Psoas muscle (tissue), 8 donors: ENCODE measurements at places on chromosomes 1 and 21. TPM values are rescaled to one million over a fixed set of nuclear protein-coding genes. Genes with fewer than 3 reads are reported as not detected.

The ILDR2 gene
- 0.14 TPM for total RNA-seq

The CSMD2 gene
- total RNA-seq = 0.22 TPM

The FAM151A gene
- not detected for total RNA-seq

DNA sequence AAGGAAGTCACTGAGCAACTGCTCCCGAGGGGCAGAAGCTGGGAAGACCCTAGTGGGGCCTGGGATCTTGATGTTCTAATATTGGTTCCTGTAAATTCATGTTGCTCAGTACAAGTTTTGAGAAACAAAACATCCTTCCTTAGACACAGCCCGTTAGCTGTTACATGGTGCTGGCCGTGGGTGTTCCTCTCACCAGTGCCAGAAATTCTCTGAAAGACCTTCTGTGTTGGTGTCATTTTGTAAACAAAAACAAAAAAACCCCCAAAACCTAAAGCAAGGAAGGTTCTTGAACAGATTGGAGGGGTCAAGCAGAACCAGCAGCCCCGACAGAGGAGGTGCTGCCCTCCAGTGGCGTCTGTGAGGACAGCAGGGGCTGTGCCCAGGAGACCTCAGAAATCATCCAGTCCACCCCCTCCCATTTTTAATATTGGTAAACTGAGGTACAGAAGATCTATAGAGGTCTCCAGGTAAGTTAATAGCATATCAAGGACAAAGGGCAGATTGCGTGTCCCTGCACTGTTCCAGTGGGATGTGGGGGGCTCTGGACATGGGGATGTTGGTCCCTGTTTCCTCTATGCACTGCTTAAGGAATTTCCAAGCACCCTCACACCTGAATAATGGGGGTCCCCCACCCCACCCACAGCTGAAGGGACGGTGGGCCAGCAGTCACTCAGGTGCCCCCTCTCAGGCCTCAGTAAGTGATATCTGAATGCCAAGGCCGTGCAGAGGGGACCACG lies 38.2 kb downstream of the SLC2A7 start:
- DNase-seq = peak; percentile 51

- DNase-seq = peak; percentile 22
Observed at GRCh38 chr1:26094076-26094669, 17.5 kb upstream of the PDIK1L start.

- DNase-seq = no peak
Observed at GRCh38 chr1:189851806-189852367, 625.8 kb downstream of the BRINP3 start.

GRCh38 chr1:23590058-23590783 lies 30.9 kb upstream of the ID3 start:
- no peak for DNase-seq

DNA sequence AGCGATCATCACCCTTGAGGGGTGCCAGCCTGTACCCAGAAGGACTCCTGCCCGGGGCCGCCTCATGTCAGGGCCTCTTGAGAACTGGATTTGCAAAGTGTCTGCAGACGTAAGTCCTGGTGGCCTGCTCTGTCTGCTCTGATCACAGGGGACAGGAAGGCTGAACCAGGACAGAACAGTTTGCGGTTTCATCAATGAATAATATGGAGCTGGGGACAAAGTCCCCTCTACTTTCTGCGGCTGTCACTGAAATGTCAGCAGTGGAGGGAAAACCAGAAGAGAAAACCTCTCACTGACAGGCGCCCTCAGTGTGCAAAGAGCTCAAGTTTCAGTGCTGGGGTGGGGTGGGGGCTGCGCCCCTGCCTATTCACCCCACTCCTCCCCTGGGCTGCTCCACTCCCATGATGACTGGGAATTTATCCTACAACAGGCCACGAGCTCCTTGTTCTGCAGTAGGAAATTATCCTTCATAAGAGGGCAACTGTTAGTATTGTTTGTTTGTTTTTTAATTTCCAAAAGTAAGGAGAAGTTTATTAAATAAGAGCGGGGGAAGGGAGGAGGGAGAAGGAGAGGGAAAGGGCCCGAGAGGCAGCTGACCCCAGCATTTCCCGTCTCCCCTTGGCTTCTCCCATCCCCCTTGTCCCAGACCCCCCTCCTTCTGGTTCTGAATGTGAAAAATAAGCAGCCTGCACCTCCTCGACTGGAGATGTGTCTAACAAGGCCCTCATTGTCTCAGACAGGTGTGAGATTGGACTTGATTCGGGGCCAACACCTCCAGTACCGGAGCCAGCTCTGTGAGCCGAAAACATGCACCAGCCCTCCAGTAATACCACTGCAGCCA lies 149.2 kb downstream of the CLIC6 start:
- no peak for DNase-seq

GRCh38 chr1:114756949-114757454 lies 782 bp downstream of the CSDE1 start:
- DNase-seq = peak; percentile 77

GRCh38 chr1:164051782-164052181 lies 507.2 kb upstream of the PBX1 start:
- no peak for DNase-seq

DNA sequence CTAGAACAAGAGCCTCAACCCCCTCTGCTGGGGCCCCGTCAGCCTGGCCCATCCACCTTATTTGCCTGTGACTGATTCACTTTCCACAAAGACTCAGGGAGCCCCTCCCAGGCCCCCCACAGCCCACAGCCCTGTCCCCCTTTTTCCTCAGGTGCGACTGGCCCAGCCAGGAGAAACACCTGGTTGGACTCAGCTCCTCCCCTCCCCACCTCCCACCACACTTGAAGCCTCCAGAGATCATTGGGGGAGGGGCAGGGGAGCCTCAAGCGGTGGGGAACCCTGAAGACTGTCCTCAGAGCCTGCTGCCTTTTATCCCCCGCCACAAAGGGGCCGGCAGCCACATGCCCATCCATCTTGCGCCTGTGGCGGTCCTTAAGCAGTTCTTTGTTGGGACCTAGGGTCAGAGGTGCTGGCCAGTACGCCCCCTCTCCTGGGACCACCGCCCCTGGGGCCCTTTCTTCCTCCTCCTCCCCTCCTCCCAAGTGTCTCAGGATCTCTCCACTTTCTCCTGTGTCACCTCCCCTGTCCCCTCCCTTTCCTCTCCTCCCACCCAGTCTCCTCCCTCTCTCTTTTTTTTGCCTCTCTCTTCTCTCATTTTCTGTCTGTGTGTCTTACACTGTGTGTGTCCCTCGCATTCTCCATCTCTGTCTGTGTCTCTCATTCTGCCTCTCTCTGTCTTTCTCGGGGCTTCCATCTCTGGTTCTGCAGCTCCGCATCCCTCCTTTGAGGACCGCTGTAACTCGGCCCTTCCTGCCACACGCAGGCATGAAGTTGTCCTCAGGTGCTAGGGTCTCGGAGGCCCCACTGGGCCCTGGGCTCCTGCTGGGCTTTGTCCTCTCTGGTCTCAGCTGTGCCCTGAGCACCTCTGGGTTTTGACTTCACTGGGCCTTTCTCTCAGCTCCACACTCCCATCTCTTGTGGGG lies 12.2 kb downstream of the CRABP2 start:
- DNase-seq = no peak

DNA sequence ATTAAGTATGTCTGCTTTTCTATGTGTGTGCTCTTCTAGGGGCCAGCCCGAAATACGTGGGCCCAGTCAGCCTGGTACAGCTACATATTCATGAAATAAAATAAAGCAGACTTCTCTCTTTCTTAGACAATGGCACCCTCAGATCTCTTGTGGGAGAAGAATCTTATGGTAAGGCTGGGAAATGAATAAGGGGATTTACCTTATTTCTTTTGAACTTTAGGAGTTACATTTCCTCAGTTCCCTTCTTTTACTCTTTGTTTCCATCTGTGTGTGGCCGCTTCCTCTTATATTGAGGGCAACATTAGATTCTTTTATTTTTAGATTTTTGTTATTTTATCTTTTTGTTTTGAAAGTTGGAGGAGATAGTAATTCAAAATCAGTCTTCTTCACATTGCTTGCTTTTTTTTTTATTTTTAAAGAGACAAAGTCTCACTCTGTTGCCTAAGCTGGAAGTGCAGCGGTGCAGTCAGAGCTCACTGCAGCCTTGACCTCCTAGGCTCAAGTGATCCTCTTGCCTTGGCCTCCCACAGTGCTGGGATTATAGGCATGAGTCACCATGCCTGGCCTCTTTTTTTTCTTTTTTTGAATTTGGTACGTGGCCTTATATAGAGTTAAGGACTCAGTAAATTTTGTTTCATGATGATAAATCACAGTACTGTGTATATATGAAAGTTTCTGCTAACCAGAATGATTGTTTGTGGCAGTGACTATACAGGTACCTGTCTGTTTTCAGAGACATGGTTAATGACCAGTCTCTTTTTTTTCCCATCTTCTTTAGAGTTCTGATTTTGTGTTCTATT lies 9.1 kb downstream of the LAMC1 start:
- no peak for DNase-seq
